ENCODE measurements at places on chromosomes 1 and 21.

DNA sequence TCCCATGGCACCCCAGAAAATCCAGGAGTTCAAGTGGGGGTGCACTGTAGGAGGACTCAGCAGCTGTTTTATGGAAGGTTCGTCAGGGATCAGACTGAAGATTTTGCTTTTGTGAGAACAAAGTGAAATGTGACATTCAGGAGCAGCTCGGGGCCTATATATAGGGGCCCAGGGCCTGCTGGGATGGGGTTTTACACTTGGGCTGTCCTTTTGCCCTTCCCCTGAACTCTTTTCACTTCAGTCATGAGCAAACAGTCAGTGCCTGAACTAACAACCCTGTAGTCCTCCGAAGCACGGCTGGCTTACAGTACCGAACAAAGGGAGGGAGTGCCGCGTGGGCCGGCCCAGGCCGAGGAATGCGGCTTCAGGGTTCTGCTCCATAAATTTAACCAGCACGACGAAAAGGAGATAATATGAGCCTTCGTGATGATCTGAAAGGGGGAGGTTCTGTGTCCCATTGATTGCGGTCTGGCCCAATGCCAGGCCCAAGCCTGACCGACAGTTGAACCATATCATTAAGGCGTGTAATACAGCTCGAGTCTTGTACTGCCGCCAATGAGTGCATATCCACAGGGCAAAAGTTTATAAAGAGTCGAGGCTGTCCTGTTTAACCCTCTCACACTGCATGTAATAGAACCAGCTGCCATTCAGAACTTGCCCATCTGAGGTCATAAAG is 139.9 kb downstream of the DHRS3 start:
- DNase-seq, result no peak

DNA sequence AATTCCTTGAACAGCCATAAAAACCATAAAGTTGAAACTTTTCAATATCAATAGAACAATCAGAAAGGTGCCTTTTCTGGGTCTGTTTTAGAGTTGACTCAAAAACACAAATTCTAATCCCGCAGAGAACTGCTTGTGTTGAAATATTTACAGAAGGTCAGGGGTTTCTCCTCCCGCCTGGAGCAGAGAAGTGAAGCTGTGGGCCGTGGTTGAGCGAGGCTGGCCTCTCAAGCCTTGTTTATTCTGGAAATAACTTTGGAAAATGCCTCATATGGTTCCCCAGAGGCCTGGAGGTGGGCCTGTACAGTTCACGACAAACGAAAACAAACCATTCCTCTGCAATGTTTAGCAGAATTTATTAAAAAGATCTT is 90.8 kb upstream of the ERRFI1 start:
- DNase-seq, result no peak

- no peak for DNase-seq
These were observed 7.5 kb upstream of the AHDC1 start for GRCh38 chr1:27611450-27611849.

- no peak for DNase-seq
These were observed 14.4 kb downstream of the S100A16 start for GRCh38 chr1:153598309-153599172.

DNA sequence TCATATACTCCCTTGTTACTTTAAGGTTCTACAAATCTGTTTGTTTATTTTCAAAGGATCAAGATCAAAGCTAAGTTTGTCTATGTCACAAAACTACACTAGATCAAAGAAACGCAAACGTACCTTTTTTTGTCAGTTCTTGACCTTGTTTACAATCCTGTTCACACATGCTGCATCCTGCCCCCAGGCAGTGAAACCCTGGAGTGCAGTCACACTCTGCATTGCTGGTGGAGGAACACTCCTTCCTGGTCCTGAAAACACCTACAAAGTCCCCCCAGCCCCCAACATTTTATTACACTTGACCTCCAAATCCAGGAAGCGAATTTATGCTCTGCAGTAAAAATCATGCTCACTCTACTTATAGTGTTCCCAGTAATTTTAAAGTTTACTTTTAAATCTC is 2.6 kb downstream of the TNFRSF9 start:
- DNase-seq, result no peak

GRCh38 chr1:172398970-172399755 is 21.3 kb upstream of the C1orf105 start:
- DNase-seq, result no peak

- no peak for DNase-seq
These were observed 16.1 kb downstream of the TRIM67 start for GRCh38 chr1:231177936-231178335.

DNA sequence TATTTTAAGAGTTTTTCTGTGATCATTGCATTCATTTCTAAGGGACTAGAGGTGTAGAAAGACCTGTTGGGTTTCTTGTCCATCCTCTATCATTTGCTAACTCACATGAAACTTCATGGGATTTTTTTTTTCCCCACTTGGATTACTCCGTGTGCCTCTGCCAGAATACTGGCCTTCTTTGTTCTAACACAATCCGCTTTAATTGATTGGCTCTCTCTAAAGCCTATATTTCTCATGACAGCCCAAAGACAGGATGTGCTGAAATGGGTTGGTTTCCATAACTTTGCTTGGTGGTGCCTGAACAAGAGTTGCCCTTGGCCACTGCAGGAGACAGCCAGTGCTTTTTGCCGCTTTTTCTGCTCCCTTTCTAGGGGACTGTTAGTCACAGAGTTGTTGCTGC is 12.2 kb downstream of the CACHD1 start:
- DNase-seq, result no peak

- no peak for DNase-seq
These were observed 57.1 kb upstream of the DYNLT5 start for GRCh38 chr1:66695116-66695515.

GRCh38 chr21:42190486-42190863 is 28.5 kb upstream of the ABCG1 start:
- DNase-seq, result no peak

DNA sequence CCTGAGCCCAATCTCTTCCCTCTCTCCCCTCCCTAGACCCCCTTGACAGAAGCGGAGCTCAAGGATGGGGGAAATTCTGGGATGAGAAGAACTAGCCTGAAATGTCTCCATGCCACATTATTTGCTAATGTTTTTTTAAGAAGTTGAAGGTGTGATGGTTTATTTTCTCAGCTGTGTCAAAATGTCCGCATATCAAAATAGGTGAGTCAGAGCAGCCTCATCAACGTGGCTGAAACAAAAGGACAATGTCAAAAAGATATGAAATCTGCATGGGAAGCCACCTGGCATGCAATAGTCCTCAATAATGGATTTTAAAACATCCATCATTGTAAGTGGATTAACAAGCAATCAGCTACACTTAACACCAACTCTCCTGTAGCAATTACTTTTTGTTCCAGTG is 101.4 kb downstream of the BEND5 start:
- no peak for DNase-seq
